ENCODE measurements at places on chromosomes 3 and 15.

GRCh38 chr15:54987881-54988280, 208.9 kb downstream of the RSL24D1 start:
- no peak for DNase-seq

GRCh38 chr3:51374456-51374855, 10.6 kb upstream of the MANF start:
- no peak for DNase-seq

DNA sequence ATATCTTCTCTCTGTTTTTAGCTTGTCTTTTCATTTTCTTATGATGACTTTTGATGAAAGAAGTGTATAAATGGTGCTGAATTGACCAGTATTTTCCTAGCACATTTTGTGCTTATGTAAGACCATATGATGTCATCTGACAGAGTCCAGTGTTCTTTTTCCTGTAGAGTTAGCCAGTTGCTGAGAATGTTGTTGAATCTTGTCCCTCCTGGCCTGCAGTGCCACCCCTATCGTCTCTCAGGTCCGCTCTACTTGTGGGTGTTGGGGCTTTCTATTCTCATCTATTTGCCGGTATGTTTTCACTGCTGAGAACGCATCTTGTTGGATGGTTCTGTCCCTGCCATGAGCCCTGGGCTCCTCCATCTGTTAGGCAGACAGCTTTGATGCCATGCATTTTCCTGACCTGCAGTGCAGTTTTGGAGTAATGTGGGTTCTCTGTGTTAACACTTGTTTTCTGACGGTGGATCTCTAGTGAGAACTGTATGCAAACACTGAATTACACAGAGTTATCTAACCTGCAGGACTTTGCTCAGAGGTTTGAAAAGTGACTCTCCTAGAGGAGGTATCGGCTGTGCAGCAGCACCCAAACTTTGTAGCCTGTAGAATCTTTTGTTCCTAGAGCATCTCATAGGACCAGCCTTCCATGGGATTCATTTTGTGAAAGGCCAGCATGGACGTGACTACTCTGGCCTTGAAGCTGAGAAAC, 44.6 kb downstream of the SLC6A20 start:
- DNase-seq, result no peak

GRCh38 chr3:12638105-12638504, 25.8 kb downstream of the RAF1 start:
- DNase-seq, result no peak

DNA sequence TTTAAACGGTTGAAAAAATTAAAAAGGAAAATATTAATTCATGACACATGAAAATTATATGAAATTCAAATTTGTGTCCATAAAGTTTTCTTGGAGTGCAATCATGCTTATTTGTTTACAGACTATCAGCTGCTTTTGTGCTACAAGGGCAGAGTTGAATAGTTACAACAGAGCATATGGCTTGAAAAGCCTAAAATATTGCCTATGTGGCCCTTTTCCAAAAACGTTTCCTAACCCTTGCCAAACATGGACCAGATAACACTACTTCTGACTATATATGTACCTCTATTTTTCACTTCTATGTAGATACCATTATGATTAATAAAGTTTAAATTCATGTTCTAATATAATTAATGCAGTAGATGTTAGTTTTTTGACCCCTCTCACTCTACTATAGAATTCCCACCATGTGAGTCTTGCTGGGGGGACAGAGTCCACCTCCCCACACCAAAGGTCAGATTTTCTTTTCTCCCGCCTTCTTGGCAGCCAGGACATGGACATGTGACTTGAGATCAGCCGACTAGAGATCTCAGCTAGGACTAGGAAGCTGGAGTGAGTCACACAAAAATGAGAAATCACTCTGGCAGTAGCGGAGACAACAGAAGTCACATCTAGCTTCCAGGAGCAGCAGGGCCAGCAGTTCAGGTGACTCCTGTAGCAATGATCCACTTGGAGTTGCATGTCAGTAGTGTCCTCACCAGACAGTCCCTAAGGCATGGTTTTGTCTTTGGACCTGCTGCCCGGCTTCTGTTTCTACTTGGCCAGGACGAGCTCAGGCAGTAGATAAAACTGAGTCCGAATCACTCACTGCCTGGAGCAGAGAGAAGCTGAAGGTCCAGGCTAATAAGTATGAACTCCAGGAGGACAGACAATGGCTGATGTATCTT, 22.4 kb downstream of the CIAO2A start:
- no peak for DNase-seq

- DNase-seq, result no peak
Observed at GRCh38 chr3:8201886-8202285, 299.7 kb upstream of the LMCD1 start.

DNA sequence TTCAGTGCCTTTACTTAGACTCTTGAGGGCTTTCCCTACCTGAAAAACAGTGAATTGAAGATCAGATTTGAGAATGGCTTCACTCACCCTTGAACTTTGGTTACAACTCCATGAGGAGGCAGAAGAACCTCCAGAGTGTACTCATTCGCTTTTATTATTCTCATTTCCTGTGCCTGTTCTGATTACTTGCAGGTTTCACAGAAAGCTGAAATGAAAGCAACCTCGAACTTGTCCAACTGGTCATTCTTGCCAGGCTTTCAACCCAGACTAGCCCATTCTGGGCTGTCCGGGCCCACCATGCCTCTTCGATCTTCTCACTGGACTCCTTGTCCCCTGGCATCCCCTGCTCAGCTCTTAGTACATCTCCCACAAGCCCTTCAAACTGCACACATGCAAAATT, 20.2 kb upstream of the THUMPD3 start:
- no peak for DNase-seq

- no peak for DNase-seq
Observed at GRCh38 chr3:139522421-139522820, 17.1 kb downstream of the RBP1 start.

DNA sequence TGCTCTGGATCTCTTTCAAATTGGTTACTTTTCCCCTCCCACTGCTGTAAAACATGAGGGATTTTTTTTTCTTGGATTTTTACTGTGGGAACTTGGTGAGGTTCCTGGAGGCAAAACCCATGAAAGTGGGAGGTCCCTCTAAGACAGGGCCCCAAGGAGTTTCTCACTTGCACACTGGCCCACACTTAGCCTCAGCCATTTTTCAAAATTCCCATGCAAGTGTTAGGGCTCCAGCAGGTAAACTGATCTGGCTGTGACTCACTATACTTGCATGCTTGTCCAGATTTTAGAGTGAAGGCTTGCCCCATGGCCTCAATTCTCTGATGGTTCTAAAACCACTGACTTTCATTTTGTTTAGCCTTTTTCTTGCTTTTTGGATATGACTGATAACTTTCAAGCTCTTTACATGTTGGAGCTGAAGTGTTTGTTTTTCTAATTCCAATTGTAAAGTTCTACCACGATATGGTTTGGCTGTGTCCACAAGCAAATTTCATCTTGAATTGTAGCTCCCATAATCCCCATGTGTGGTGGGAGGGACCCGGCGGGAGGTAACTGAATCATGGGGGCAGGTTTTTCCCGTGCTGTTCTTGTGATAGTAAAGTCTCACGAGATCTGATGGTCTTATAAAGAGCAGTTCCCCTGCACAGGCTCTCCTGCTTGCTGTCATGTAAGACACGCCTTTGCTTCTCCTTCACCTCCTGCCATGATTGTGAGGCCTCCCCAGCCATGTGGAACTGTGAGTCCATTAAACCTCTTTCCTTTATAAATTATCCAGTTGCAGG, 37.7 kb downstream of the MCCC1 start:
- no peak for DNase-seq

GRCh38 chr3:162629372-162629771, 1132.8 kb downstream of the OTOL1 start:
- DNase-seq, result no peak

DNA sequence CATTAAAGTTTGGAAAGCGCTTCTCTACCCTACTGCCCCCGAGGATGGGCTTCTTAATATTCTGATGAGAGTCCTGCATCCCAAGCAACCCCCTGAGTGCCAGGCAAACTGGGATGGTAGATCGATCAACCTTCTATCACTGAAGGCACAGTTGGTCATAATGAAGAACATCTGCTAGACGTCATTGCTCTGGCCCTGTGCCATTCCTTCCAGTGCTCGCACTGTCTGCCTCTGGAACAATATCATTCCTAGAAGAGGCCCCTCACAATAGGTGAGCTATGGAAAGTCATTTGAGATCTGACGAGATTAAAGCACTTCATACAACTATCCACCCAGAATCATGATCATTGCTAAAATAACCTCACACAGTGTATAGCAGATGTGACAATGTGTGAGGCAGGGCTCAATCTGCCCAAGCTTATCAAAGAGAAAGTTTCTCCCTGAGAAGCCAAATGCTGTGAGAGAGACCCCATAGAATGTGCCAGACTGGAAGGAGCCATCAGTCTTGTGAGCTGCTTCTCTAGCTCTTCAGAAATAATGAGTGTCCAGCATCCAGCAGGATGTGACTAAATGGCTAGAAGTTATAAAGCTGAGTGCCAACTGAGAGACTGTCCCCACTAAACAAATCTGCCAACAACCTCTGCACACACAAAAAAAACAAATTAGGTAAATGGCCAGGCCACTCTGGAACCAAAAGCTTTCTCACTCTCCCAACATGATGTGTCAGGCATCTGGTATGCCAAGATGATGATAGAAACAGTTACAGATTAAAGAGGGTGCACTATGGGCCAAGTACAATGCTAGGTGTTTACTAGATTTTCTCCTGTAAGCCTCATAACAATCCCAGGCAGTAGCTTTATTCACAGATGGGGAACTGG, 165.5 kb downstream of the NECTIN3 start:
- DNase-seq, result no peak

All from cortex of kidney (tissue), 1 donor.